ENCODE measurements at places on chromosomes 4 and X.

DNA sequence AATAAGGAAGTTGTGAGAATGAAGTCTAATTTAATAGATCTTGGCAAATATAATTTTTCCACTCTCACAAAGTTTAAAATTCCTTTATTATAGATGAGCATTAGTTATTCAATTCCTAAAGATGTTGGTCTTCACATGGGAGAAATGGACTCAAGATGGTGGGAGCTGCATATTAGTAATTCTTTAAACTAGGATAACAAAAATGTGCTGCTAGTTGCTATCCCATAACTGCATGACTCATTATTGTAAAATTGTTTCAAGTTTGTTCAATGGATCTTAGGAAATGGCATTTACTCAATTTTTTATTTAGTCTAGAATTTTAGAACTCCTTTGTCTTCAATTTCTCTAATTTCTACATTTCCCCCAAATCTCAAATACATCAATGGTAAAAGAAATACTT is 155.8 kb downstream of the ATP10D start:
- DNase-seq = no peak

DNA sequence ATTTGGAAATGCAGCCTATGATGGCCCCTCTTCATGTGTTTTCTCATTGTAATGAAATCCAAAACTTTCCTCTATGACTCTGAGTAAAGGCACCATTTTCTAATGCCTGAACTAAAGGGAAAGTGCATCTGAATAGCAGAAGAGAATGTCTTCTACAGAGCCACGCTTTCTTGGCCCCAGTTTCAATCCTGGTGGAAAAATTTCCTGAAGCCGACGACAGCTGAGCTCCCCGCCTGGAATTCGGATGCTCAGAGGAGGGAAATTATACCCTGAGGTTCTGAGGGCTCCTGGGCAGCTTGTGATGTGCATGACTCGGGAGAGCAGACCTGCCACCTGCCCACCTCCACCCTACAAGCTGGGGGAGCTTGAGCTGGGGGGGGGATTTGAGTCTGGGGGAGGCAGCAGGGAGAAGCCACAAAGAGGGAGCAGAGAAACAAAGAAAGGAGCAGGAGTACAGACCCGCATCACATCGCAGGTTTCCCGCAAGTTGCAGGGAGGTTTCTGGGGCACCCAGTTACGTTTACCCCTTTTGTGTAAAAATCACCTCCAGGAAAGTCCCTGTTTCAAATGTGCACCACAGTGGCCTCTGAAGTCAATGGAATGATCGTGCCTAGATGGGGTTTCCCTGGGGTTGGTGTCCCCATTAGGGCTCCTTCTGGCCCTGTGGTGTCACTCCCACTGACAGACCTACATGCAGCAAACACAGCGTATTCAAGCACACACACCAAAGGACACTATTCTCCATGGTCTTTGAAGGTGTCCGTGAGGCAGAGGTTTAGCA is 145.6 kb upstream of the RBPJ start:
- DNase-seq = peak; percentile 53

GRCh38 chrX:153582896-153583295 is 16.0 kb downstream of the CCNQ start:
- DNase-seq = peak; percentile 65

DNA sequence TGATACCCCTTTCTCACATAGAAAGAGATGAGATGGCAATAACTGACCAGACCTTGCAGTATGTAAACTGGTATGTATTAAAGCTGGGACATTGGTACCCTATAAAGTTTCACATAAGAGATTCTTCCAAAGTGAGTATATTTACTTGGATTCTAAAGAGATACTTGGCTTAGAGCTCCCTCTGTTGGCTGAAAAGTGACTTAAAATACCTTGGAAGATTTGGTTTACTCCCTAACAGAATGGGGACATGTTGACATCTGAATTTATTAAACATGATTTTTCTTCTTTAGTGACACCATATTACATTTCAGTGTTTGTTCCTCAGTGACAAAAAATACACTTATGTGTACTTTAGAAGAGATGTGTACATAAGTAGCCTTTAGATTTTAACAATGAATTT is 47.9 kb upstream of the RGN start:
- DNase-seq = peak; percentile 19

- DNase-seq = no peak
Measured at GRCh38 chrX:40849906-40850823, 114.8 kb upstream of the MED14 start.

DNA sequence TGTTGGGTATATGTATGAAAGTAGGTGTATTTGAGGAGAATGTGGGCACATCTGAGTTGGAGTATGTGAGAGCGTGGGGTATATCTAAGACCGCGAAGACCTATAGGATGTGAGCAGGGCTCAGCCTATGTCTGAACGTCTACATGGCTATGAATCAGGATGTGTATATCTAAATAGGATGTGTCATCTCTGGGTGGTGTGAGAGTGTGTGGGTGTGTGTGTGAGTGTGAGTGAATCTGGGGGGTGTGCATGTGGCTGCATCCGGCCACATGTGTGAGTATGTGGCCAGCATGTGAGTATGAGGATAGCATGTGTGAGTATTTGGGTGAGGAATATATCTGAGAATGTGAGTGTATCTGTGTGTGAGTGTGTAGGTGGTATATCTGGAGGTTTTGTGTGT is 7.7 kb downstream of the GPR173 start:
- no peak for DNase-seq

DNA sequence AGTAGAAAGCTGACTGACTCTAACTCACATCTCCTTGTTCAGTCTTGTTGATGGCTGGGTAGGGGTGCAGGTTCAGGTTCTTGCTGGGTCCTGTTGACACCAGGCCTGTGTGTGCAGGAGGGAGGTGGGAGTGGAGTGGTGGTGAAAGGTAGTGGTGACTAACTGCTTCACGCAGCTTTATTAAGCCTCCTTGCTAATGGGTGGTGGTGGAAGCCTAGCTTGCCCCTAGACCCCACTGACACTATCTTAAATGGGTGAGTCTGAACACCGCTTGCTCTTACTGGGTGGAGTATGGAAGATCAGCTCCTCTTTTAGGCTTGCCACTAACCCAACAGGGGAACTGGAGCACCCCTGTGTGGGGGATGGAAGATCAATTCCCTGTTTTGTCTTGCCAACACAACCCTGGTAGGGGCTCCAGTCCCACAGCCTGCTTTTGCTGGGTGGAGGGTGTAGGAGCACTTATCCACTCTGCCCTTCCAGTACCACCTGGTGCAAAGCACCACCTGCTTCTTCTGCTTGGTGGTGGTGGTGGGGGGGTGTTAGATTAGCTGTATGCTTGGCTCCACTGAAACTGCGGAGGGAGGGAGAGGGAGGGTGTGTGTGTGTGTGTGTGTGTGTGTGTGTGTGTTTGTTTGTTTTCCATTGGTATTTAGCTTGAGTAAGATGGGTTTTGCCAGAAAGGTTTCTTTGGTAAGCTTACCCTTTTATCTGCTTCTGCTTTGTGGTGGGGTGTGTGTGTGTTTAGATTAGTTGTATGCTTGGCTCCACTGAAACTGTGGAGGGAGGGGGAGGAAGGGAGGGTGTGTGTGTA is 25.6 kb downstream of the KDM6A start:
- DNase-seq = no peak

DNA sequence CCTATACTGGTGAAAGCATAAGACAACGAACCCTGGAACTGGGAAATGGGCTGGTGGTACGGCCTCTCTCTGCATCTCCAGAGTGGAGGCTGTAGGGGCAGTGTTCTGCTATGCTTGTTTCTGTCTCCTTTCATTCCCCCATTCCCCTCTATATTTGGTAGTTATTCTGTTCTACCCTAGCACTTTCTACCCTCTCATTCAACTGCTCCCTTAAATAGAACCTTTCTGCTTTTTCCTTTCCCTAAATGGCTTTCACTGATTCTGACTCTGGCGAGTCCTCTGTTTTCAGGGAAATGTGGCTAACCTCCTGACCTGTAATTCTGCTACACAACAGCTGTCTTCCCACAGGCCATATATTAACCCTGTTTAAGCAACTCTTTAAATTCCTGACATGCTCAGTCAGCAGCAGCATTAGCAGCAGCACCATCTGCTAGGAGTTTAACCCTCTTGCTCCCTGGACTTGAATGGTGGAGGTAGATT is 94.2 kb downstream of the CXCL13 start:
- DNase-seq = no peak

GRCh38 chr4:25120146-25120940 is 39.9 kb downstream of the SEPSECS start:
- no peak for DNase-seq

- no peak for DNase-seq
Measured at GRCh38 chr4:5399124-5399523, 309.2 kb downstream of the EVC2 start.

- no peak for DNase-seq
Measured at GRCh38 chr4:119025916-119026661, 109.5 kb upstream of the MYOZ2 start.

DNA sequence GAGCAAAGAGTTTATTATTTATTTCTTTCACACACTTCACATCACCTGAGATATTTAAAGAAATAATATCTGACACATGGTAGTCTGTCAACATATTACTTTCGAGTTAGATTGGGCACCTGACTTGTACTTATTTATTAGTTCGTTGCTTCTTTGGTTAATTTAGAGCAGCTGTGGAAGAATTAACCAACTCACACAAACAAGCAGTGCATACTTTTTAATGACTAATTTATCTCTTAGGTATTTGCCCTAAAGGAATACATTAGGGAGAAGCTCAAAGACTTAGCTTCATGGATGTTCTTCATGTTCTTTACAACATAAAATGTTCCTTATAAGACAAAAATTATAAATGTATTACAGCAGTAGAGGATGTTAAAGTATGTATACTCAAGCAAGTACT is 242.9 kb downstream of the ARHGAP24 start:
- no peak for DNase-seq

DNA sequence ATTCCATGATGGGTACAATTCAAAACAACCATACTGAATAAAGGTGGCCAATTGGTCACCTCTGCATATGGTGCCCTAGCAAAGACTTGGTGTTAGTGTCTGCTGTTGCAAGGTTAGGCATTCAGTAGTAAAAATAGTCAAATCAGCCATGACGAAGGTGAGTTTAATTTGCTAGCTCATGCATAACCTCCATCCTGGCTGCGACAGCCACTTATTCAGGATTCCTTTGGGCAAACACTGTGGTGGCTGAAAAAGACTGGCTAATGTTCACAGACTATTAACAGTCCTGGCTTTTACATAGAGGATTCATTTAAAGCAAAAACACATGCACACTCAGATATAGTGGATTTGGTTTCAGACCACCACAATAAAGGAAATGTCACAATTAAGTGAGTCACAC is 34.8 kb upstream of the MAP9 start:
- DNase-seq = no peak

DNA sequence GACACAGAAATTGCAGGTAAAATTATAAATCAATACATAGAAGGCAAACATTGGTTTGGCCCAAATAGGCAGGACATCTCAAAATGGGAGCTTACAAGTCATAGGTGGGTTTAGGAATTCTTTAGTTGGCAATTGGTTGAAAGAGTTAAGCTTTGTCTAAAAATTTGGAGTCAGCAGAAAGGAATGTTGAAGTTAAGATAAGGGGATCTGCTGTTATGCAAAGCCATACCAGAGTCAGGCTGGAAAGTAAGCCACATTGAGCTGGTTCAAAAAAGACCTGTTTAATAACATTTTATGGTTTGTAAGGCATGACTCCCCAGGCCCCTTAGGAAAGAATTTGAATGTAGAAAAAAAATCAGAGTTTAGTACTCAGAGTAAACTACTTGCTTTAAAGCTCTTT is 92.6 kb downstream of the IL13RA2 start:
- no peak for DNase-seq

DNA sequence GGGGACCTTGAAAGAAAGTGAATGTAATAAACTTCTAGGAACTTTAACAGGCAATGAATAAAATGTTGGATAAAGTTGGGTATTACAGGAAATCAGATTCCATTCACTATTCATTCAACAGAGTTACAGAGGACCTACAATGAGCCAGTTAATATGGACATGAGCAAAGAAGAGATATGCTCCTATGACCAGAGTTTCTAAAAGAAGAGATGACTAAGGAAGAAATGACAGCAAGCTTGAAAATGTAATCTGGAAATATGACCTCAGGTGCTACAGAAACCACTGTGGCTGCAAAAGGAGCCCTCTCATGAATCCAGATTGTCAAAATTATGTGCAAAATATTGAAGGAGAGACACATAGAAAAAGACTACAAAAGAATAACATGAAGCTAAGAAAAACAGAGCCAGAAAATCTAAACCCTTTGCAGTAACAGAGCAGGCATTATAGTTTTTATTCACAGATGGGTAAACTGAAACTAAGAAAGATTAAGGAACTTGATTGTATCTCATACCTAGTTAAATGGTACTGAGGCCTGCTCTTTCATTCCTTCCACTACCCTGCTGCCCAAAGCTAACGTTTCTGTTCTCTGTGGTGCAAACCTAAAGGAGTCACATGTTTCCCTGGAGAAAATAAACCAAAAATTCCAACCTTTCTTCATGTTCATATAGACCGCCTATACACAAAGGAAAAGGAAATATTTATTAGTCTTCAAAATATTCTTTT is 378.3 kb downstream of the GBA3 start:
- DNase-seq = no peak

DNA sequence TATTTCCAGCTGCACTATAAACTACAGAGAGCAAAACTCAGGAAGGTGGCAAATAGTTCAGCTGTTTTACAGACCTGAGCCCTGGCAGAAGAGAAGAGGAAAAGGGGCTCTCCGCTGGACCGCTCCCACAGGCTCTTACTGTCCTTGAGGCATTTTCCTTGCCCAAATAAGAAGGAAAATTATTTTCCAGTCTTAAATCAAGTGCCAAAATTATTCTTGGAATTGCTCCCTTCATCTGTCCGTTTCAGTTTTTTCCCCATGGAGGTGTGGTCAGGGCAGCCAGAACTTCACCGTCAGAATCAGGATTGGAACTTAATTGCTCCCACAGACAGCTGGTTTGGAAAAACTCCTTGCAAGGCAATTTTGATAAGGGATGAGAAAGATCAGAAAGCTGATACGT is 35.2 kb upstream of the SPINK2 start:
- no peak for DNase-seq

DNA sequence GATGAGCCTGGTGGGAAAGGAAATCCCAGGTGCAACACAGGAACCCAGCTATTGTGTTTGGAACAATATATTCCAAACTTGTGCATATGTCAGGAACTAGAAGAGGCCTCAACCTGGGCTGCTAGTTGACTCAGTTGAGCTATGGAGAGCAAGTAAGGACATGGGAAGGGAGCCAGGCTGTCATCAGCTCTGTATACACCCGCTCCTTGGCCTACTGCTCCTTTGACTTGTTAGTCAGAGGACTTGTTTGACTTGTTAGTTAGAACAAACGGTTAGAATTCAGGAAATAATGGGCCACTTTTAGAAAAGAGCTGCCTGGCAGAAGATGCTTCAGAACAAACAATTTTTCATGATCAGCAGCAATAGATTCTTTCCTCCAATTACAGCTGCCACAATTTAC is 76.4 kb downstream of the CBLL2 start:
- DNase-seq = no peak

Measured in stimulated activated CD4-positive, alpha-beta T cell treated with anti-CD3 and anti-CD28 coated beads, Interleukin-4, amount 100 ng/mL, for 24 hours (primary cell).